ENCODE measurements at places on chromosomes 4 and X.

GRCh38 chr4:25500626-25501316 lies 123.7 kb downstream of the ANAPC4 start:
- DNase-seq = no peak

DNA sequence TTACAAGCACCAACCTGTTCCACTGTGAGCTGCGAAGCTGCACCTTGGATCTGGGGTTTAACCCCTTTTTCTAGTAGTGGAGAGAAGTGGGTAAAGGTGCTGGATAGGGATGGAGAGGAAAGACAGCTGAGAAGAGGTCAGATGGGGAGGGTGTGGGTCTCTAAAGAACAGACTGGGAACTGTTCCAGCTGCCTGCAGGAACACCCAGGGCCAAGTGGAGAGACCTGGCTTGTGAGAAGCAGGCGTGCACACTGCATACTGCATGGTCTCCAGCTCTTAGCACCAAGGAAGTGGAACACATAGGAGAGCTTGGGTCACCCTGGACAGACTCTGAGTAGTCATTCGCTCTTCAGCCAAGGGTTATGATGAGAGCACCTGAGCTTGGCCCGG lies 16.1 kb downstream of the BCOR start:
- DNase-seq = no peak

DNA sequence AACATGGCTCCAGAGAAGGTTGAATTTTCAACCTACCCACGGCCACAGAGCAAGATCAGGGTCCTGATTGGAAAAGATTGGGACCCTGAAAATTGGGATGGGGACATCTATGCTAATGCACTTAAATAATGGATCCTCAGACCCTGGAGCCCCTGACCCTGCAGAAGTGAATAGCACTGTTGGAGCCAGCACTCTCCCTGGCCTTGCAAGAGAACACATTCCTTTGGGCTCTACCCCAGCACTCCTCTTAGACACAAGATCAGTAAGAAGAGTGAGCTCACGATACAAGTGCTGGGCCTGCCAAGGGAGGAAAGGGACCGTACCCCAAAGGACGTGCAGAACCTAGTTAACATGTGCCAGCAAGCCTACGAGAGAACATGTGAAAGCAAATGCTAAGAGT lies 19.9 kb downstream of the CXCL13 start:
- DNase-seq = no peak

DNA sequence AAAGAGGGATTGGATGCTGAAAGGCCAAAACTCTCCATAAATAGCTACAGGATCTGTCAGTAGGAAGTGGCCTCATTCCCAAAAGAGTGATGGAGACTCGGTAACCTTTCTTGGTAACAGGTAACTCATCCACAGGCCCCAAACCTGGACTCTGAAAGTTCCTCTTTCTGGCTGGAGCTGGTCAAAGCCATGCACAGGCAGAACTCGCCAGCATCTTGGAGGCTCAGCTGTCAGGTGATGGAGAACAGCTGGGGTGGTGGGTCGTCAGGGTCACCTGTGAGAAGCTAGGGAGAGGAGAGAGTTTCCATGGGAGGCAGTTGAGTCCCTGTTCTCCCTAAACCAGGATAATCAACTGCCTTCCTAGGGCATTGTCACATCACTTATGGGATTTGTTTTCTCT lies 354.3 kb upstream of the GATB start:
- DNase-seq = no peak

DNA sequence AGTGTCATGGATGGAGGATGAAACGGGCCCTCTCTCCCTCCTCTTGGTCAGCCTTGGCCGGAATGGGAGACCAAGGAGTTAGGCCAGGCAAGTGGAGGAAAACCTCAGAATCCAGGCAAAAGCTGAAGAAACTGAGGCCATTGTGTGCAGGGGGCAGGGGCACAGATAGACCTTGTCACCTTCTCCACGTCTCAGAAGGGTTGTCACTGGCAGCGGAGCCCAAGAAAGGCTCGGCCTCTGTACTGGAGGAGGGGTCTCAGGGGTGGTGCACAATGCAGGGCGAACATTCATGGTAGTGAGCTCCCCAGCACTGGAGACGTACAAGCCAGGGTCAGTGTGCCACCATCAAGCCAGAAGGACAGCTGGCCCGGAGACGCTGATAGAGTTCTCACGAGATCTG lies 139.5 kb downstream of the CPZ start:
- no peak for DNase-seq

DNA sequence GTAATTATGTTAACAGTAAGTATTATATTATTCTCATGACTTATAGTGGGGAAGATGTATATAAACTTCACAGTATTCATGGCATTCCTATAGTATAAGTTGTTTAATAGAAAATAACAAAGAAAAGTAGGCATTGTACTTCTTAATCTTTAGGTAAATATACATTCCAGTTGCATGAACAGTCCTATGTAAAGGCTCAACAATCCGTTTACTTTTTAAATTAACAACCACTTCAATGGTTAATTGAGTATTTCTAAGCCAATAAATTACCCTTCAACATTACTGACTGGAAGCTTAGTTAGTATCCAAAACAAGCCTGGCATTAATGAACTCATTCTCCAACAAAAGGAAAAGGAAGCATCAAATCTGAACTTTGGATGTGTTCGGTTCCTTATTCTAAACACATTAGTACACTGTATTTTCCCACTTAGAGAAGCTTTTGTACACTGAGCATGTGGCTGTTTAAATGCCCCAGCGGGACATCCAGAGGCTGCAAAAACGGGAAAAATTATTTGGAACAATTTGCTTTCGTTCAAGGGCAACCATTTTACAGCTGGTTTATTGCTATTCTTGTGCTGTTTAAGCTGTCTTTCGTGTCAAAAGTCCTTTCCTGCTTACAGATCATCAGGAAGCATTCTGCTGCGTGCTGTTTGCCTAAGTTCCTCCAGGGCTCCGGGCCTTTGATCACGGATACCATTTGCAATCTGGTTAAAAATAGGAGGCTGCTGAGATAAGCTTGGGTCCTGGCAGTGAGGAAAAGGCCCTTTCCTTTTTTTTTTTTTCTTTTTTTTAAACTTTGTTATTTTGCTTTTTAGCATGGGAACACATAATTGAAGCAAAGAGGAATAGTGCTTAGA lies 460.3 kb downstream of the SPRY1 start:
- peak; percentile 61 for DNase-seq

GRCh38 chr4:168575473-168575872 lies 78.6 kb downstream of the PALLD start:
- DNase-seq = no peak

GRCh38 chr4:2888886-2889285 lies 45.2 kb downstream of the ADD1 start:
- no peak for DNase-seq

GRCh38 chr4:112182604-112183003 lies 37.4 kb downstream of the FAM241A start:
- DNase-seq = no peak

DNA sequence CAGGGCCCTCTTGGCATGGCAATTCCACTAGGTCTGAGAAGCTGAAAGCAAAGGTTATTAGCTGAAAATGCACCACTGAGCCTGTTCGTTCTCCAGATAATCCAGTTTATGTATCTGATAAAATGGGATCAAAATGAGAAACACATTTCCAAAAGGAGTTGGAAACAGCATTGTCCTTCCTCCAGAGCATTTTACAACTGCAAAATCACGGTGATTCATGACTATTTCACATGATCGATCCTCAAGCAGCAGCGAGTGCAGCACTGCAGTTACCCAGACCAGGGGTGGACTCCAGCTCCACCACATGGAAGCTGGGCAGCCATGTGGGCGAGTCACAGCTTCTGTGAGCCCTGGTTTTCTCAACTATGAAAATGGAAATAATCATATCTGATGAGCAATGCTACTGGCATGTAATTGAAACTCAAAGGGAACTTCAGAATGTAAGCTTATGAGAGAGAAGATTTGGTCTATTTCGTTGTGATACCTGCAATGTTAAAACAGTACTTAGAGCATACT lies 78.7 kb upstream of the MSX1 start:
- peak; percentile 44 for DNase-seq

- no peak for DNase-seq
These were observed at the start of gene KLB for GRCh38 chr4:39406763-39407583. KLB (plus strand) TSS chr4:39406930; CDS start chr4:39406950, 20 bp downstream.

DNA sequence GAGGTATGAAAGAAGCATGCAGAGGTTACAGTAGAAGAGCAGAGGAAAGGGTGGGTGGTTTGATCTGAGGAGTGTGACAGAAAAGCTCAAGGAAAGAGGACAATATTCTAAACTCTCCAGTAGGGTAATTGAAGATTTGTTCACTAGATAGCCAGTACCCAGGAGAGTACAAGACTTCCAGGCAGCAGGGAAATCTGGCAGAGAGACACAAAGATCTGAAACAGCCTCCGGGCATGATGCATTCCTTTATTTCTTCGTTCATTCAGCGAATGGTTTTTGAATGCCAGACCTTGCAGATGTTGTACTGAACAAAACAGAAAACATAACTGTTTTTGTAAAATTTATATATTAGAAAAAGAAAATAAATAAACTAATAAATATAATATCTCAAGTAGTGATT lies 766.6 kb downstream of the FAT4 start:
- no peak for DNase-seq

GRCh38 chr4:153750197-153750817 lies 9.5 kb downstream of the RNF175 start:
- DNase-seq = peak; percentile 51

DNA sequence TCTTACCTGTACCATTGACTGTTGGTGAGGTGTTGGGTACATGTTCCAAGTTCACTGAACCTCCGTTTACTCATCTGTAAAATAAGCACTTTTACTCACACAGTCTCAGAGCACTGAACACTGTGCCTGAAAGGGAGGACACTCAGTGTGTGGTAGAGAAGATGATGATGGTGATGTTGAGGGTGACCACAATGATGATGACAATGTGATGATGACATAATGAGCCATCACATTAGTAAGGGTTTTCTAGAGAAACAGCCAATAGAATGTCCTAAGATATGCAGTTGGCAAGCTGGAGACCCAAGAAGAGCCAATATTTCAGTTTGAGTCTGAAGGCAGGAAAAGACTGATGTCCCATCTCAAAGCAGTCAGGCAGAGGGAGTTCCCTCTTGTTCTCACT lies 315.4 kb upstream of the IGFBP7 start:
- DNase-seq = no peak

DNA sequence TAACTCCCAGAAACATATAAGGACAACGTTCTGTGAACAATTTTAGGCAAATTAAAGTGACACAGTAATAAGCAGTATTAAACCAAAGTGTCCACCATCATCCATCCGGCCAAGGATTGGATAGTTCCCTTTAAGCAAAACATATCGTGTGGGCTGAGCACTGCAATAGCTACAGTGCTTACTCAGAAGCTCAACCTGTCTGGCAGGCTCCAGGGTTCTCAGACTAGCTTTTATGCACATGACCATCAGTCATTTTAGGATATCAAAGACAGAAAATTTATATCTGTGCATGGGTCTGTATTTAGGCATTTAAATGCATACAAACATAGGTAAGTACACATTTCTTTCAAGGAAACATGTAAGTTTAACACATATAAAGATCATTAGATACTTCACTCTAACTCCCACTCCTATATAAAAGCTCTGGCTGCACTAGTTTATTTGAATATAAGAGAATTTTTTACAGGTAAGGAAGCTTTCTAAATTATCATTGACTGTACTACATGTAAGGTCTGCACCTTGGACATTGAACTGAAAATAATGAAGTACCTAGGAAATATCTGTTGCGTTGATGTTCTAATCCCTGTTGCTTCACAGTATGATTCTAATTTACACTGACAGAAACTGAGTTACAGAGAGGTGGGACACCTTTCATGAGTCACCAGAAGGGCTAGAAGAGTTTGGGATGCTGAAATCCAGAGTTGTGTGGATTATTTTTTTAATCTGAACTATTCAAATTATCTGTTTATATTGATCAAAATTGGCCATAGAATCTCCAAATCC lies 67.6 kb downstream of the ELOVL6 start:
- no peak for DNase-seq

Data from HCEC 1CT (cell line).